Activated T-cell treated with anti-CD3 and anti-CD28 coated beads, Interleukin-2, amount 50 U/mL, for 72 hours (primary cell): ENCODE measurements at places on chromosomes 3 and 15. TPM values are rescaled to one million over a fixed set of nuclear protein-coding genes. Genes with fewer than 3 reads are reported as not detected.

DNA sequence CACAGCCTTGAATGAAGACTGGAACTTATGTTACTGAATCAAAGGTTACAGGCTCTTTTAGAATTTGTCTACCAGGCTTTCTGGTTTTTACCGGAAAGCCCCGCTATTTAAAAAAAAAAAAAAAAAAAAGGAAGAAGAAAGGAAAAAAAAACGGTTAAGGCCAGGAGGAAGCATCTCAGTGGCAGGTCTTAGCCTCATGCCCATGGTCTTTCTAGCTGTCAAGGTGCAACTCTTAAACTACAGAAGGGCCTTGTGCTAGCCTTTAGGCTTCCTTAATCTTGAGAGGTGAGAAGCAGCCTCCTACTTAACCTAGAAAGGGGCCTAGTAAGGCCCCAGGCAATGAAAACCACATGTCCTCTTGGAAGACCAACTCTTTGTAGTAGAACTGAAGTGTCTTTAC, 77.5 kb downstream of the TBC1D5 start:
- no peak for DNase-seq
- H3K36me3 ChIP-seq = no peaks in the 10 kb centered on the region
- no peak overlapping the region for H3K4me3 ChIP-seq

DNA sequence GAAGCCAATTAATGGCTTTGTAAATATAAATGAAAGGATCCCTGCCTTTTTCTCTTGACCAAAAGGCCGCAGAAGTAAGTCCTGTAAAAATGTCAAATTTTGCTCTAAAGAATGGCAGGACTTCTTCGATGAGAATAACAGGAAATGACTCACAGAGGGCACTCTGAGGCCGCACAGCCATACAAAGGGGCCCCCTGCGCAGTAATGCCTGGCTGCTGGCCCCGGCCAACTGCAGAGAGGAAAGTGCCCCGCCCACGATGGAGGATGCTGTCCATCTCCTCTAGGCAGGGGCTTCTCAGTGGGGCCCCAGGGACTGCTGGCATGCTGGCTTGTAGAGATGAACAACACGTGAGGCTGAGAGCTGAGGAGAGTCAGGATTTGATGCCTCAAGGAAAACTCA, 18.1 kb upstream of the SCN10A start:
- DNase-seq = peak; percentile 58
- peak overlapping the region; percentile 55 for H3K27ac ChIP-seq
- H3K27me3 ChIP-seq = peaks cover 7% of the 10 kb centered on the region
- peaks cover 10% of the 10 kb centered on the region for H3K4me1 ChIP-seq

DNA sequence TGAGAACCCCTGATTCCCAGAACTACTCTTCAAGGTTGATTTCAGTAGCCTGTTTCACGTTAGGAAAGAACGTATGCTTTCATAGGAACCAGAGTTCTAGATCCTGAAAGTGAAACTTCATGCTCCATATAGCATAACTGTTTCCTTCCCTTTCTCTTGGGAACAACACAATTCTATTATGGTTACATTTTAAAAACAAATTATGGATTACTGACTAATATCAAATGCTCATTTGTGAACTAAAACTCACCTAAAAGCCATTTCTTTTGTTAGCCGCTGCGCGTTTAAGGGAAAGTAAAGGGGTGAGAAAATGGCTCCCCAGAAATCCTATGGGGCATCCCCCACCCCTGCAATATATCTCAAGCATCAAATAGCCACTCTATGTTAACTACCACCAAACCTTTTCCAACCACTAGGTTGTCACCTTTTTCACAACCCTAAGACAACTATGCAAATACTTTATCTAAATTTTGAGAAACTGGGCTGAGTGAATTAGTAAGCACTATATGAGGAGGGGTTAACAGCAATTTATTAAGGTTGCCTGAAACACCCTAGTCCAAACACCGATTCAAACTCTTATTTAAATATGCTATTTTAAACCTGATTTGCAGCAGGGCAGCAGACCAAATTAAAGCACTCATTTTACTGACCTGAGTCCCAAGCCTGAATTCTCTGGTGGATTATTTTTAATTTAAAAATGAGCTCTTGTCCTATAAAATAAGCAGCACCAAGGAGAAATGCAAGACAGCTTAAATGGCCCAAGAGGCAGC, 2.4 kb downstream of the SIAH2 start:
- peak; percentile 71 for DNase-seq
- H3K4me3 ChIP-seq = peak overlapping the region; percentile 94
- H3K27me3 ChIP-seq = no peaks in the 10 kb centered on the region
- peaks cover 28% of the 10 kb centered on the region for H3K36me3 ChIP-seq
- peak overlapping the region; percentile 100 for H3K27ac ChIP-seq

The ATG3 gene
- total RNA-seq = 52.0 TPM

The EPB42 gene
- total RNA-seq = not detected

The PIERCE2 gene
- 0.69 TPM for total RNA-seq

DNA sequence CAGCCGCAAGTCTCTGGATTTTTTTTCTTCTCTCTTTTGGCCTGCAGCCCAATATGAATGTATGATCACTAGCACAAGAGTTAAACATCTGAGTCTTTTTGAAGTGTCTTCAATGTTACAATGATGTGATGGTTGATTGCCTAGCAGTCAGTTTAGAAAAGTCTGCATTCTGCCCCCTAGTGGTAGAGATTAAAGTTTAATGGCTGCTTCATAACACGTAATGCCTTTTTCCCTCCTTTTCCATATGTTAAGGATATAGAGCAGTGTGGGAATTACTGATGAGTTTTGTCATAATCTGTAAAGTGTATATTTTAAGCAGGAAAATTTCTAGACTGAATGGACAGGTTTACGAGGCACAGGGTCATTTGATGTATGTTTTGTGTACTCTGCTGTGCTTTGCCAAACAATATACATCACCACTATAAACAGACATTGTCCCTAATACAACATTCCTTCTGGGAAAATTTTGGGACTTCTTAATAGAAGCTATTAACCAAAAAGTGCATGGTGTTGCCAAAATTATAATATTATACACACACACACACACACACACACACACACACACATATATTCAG, 1038.5 kb upstream of the NR2F2 start:
- peaks cover 53% of the 10 kb centered on the region for H3K27me3 ChIP-seq
- DNase-seq = no peak
- H3K36me3 ChIP-seq = no peaks in the 10 kb centered on the region
- no peaks in the 10 kb centered on the region for H3K4me1 ChIP-seq

DNA sequence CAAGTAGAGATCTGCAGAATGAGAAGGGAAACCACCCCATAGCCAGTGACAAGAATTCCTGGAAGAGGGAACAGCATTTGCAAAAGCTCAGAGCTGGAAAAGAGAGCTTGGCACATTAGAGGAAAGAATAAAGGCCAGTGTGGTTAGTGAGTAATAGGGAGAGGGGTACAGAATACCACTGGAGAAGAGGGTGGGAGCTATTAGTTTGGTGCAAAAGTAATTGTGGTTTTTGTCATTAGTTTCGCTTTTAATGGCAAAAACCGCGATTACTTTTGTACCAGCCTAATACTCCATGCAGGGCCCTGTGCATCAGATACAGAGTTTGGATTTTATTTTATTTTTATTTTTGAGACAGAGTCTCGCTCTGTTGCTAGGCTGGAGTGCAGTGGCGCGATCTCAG, 9.8 kb downstream of the SLC24A1 start:
- H3K27ac ChIP-seq = peak overlapping the region; percentile 12
- H3K4me3 ChIP-seq = no peak overlapping the region
- no peaks in the 10 kb centered on the region for H3K27me3 ChIP-seq
- no peak for DNase-seq
